ENCODE measurements at places on chromosomes 13 and 19.

DNA sequence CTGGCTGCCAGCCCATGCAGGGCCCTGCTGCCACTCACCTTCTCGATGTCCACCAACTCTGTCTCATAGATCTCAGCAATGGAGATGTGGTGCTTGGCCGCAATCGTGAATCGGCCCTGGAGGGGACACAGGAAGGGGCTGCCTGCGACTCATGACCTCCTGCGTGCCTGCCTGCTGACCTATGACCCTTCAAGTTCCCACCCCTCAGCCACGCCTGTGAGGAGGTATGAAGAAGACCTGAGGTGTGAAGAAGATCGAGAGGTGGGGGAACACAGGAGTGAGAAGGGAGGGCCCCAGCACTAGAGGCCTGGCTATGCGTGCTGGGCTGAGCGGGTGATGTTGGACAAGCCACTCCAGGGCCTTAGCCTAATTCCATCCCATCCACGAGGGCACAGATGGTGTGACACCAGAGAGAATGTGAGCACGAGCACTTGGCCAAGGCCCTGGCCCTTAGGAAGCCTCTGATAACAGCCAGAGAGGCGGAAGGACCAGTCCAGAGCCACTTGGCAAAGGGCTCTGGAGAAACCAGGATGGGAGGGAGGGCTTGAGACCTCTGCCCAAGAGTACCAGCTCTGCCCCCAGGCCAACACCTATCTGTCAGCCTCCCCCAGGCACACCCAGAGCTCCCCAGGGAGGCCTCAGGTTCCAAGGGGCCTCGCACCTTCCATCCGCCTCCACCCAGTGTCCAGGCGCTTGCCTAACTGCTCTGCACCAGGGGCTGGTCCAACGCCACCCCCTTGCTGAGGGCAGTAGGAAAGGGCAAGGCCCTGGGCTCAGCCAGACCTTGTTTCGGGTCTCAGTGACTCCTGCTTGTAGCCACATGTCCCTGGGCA lies 9.6 kb upstream of the KPTN start:
- peaks cover 15% of the 10 kb centered on the region for H3K36me3 ChIP-seq
- no peaks in the 10 kb centered on the region for H3K27me3 ChIP-seq
- H3K4me3 ChIP-seq = no peak overlapping the region
- no peak for DNase-seq

DNA sequence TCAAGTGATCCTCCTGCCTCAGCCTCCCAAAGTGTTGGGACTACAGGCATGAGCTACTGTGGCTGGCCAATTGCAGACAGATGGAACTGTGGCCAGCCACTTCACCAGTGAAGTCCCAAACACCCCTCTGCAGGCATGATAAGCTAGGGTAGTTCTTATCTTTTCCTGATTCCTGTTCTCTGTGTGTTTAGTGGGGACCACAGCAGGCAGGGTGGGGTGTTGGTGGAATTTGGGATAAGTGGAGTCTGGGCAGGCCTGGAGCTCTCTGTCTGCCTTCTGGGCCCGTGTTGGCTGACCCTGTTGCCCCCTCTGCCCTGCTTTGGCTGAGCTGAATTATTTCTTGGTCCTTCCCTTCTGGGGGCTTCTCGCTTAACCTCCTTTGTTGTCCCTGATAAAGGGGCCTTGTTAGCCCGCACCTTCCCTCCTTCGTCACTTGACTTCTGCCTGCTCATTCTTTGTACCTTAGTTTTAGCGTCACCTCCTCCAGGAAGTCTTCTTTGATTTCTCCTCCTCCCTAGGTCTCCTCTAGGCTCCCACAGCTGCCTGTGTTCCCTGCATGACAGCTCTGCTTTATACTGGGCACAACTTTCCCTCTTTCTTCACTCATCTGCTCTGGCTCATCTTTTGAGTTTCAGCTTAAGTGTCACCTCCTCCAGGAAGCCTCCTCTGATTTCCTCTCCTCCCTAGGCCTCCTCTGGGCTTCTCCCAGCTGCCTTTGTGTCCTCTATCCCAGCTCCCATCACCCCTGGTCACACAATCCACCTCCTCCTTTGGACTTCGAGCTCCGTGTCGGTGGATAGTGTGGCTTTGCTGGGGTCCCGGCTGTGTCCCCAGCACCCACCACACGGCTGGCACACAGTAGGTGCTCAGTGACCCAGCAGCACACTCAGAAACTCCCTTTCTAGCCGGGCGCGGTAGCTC lies 1.7 kb upstream of the NCLN start:
- no peak overlapping the region for H3K4me3 ChIP-seq
- peak overlapping the region; percentile 54 for H3K27ac ChIP-seq
- H3K36me3 ChIP-seq = peaks cover 35% of the 10 kb centered on the region
- no peak for DNase-seq
- H3K4me1 ChIP-seq = peaks cover 23% of the 10 kb centered on the region

GRCh38 chr13:24282256-24282655 lies 27.1 kb upstream of the C1QTNF9 start:
- DNase-seq = no peak
- no peaks in the 10 kb centered on the region for H3K27me3 ChIP-seq
- no peak overlapping the region for H3K4me3 ChIP-seq
- peaks cover 13% of the 10 kb centered on the region for H3K4me1 ChIP-seq
- peaks cover 79% of the 10 kb centered on the region for H3K36me3 ChIP-seq

DNA sequence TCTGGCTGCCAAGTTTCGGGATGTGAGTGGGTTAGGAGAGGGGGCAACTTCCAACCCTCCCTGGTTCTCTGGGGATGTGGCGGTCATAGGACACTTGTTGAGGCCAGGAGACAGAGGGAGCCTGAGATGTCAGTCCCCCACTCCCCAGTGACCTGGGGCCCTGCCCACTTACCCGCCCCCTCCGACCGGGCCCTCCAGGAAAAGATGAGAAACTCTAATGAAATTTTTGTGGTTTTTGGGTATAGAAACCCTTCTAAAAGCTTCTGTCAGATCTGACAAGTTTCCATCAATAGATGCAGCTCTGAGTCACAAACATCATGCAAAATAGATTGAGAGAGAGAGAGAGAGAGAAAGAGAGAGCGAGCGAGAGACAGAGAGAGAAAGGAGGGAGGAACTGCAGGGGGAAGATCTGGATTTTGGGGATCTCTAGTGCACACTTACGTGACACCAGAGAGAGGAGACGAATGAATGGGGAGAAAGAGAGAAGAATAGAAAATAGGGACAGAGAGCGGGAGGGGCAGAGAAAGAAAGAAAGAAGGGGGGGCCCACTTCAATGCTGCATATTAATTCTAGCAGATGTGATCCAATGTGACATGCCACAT lies 94.0 kb downstream of the PTPRS start:
- no peak overlapping the region for H3K27ac ChIP-seq
- H3K4me3 ChIP-seq = no peak overlapping the region
- H3K36me3 ChIP-seq = no peaks in the 10 kb centered on the region
- peaks cover 29% of the 10 kb centered on the region for H3K27me3 ChIP-seq
- no peak for DNase-seq

GRCh38 chr13:27321468-27322431 lies 51.1 kb downstream of the RASL11A start:
- H3K36me3 ChIP-seq = no peaks in the 10 kb centered on the region
- H3K4me1 ChIP-seq = no peaks in the 10 kb centered on the region
- H3K27me3 ChIP-seq = peaks cover 6% of the 10 kb centered on the region
- no peak for DNase-seq

GRCh38 chr13:87878706-87879105 lies 207.5 kb downstream of the SLITRK5 start:
- H3K27me3 ChIP-seq = no peaks in the 10 kb centered on the region
- no peaks in the 10 kb centered on the region for H3K4me1 ChIP-seq

GRCh38 chr13:20231839-20232555 lies at the start of gene GJB6:
GJB6 (minus strand) TSS chr13:20232319; CDS start chr13:20223480, 8,839 bp downstream.
- peaks cover 21% of the 10 kb centered on the region for H3K4me1 ChIP-seq
- H3K27me3 ChIP-seq = peaks cover 34% of the 10 kb centered on the region
- peak within 1 kb of the TSS; percentile 45 for H3K4me3 ChIP-seq

- H3K27ac ChIP-seq = no peak overlapping the region
- no peaks in the 10 kb centered on the region for H3K36me3 ChIP-seq
- no peak overlapping the region for H3K4me3 ChIP-seq
- H3K27me3 ChIP-seq = no peaks in the 10 kb centered on the region
- H3K4me1 ChIP-seq = no peaks in the 10 kb centered on the region
- DNase-seq = no peak
Observed at GRCh38 chr19:31960474-31960873, 384.9 kb upstream of the ZNF507 start.

DNA sequence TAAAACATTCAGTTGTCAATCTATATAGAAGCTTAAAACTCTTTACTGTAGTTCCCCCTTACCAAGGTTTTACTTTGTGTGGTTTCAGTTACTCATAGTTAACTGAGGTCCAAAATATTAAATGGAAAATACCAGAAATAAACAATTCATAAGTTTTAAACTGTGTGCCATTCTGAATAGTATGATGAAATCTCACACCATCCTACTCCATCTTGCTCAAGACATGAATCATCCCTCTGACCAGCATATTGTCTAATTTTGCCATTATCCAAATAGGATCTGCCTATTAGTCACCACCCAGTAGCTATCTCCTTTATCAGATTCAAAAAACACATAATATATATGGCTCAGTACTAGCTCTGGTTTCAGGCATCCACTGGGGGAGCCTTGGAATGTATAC lies 22.4 kb downstream of the ZNF571 start:
- H3K4me3 ChIP-seq = no peak overlapping the region

DNA sequence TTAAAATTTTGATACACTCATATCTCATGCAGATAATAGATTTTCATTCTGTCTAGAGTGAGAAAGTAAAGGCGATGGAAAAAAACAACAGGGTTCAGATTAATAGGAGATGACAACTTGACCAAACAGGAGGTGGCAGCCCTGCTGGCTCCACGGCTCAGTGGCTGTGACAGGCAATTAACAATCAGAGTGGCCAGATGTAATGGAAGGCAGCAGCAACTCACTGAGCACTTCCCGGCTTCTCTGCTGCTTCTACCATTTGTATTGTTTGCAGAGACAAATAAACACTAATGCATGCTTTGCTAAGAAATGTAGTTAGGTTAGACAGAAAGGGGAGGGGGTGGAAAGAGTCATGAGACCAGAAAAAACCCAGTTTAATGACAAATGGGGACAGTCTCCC lies 473.0 kb upstream of the SLC10A2 start:
- H3K36me3 ChIP-seq = no peaks in the 10 kb centered on the region
- no peaks in the 10 kb centered on the region for H3K4me1 ChIP-seq
- H3K27ac ChIP-seq = no peak overlapping the region
- DNase-seq = no peak
- no peaks in the 10 kb centered on the region for H3K27me3 ChIP-seq

DNA sequence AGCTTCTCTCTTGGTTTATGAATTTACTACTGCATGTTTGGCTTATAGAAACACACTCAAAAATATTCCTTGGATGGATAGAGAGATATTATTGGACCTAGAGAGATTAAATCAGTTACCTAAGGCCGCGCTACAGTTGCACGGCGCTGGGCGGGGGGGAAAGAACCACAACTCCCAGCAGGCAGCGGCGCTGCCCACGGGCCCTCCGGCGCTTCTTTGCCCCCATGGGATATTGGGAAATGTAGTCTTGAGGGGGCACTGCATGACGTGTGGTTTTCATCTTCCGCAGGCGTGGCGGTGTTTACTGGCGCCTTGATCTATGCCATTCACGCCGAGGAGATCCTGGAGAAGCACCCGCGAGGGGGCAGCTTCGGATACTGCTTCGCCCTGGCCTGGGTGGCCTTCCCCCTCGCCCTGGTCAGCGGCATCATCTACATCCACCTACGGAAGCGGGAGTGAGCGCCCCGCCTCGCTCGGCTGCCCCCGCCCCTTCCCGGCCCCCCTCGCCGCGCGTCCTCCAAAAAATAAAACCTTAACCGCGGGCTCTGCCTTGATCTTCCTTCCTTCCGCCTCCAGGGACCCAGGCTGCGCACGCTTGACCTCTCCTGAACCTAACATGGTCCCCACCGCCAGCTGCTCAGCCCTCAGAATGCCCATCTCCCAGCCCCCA lies 4.8 kb downstream of the EMP3 start:
- no peaks in the 10 kb centered on the region for H3K36me3 ChIP-seq
- peak; percentile 83 for DNase-seq
- H3K27me3 ChIP-seq = no peaks in the 10 kb centered on the region
- H3K27ac ChIP-seq = peak overlapping the region; percentile 71

GRCh38 chr19:52216401-52216800 lies 26.5 kb downstream of the PPP2R1A start:
- no peaks in the 10 kb centered on the region for H3K27me3 ChIP-seq
- peaks cover 100% of the 10 kb centered on the region for H3K36me3 ChIP-seq
- no peak overlapping the region for H3K27ac ChIP-seq
- DNase-seq = no peak
- H3K4me1 ChIP-seq = no peaks in the 10 kb centered on the region

DNA sequence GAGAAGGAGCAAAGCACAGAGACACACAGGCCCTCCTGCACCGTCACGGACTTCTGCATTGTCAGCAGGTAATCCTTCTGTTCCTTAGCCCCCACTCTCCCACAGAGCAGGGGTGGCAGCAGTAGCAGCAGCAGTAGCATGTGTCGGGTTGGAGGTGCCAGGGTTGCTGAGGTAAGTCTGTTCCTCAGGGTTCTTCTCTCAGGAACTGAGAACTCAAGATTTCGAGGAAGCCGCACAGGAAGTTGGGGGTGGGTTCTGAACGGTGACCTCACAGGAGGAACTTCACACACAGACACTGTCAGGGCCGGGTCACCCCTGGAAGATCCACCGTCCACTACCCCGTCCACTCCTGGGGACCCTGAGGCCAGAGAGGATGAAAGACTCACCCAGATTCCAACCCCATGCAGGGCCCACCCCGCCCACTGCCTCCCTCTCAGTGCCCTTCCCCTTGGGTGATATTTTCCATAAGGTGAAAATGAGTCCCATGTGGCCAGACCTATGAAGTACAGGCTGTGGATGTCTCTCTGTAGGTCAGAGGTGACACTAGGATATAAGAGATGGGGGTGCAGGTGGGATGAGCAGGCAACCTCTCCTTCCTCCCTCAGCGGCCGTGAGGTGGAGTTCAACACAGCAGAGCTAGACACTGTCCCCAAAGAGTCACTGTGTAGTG lies at the start of gene SIGLEC12:
Gene SIGLEC12 (minus strand): TSS at position 207 of the 670 bp plus-strand sequence. CDS start 67 bp downstream, at position 140.
- no peak within 1 kb of the TSS for H3K4me3 ChIP-seq
- H3K4me1 ChIP-seq = peaks cover 5% of the 10 kb centered on the region
- DNase-seq = peak; percentile 31

GRCh38 chr19:48398102-48398374 lies 4.6 kb downstream of the GRIN2D start:
- no peak for DNase-seq
- H3K4me1 ChIP-seq = peaks cover 54% of the 10 kb centered on the region
- peaks cover 46% of the 10 kb centered on the region for H3K27me3 ChIP-seq
- H3K36me3 ChIP-seq = no peaks in the 10 kb centered on the region
- H3K4me3 ChIP-seq = peak overlapping the region; percentile 29
